ENCODE measurements at places on chromosomes 11 and 22.

DNA sequence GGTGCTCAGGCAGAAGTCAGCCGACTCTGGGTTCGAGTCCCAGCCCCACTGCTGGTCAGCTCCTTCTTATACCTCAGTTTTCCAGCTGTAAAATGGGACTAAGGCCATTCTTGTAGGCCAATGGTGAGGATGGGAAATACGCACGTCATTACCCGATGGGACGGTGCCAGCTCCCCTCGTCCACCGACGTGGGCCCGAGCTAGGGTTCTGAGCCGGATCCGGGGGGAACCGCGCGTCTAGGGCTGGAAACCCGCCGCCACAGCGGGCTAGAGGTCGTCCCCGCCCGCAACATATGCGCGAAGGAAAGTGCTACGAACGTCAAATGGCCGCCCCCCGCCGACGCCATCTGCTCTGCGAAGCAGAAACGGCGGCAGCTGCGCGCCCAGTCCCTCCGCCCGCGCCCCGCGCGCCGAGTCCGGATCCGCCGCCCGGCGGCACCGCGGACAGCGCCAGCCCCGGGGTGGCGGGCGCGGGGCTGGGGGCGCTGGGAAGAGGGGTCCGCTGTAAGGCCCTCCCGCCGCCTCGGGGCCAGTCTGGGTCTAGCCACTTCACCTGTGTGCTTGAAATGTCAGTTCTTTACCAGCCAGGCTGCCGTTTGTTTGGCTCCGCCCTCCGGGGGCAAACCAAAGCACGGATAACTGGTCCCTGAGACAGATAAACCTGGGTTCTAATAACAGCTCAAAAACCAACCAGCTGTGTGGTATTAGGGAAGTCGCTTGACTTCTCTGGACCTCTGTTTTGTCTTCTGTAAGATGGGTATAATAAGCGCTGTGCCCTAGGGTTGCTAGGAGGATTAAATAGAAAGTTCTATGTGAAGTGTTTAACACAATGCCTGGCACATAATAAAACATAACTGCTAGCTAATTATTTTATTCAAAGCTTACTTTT, 103.5 kb upstream of the RCN1 start:
- no peak for DNase-seq

DNA sequence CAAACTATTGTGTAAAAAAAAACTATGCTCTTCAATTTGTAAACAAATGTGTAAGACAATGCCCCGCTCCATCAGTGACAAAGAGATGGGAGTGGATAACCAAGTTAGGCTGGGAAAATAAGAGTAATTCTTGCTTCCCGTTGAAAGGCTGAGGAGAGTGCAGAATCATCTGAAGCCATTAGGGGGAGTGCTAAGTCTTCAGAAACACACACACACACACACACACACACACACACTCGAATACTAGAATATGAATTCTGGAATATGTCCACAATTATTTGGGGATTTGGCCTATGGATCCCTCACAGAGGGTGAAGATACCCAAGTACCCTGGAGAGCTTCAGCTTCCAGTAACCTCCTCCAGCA, 27.8 kb upstream of the ROBO3 start:
- peak; percentile 32 for DNase-seq

- peak; percentile 73 for DNase-seq
These were observed 6.2 kb downstream of the TBX1 start for GRCh38 chr22:19766511-19767426.

- peak; percentile 41 for DNase-seq
These were observed 45.6 kb downstream of the OR4D9 start for GRCh38 chr11:59556917-59557348.

- DNase-seq, result no peak
These were observed 32.5 kb downstream of the CYB5R2 start for GRCh38 chr11:7640816-7641215.

- no peak for DNase-seq
These were observed 113.9 kb downstream of the RPS6KA4 start for GRCh38 chr11:64472593-64473455.

GRCh38 chr11:57360991-57361390, 20.0 kb downstream of the PRG3 start:
- no peak for DNase-seq

- no peak for DNase-seq
These were observed 870 bp upstream of the CTTN start for GRCh38 chr11:70397336-70397982.

DNA sequence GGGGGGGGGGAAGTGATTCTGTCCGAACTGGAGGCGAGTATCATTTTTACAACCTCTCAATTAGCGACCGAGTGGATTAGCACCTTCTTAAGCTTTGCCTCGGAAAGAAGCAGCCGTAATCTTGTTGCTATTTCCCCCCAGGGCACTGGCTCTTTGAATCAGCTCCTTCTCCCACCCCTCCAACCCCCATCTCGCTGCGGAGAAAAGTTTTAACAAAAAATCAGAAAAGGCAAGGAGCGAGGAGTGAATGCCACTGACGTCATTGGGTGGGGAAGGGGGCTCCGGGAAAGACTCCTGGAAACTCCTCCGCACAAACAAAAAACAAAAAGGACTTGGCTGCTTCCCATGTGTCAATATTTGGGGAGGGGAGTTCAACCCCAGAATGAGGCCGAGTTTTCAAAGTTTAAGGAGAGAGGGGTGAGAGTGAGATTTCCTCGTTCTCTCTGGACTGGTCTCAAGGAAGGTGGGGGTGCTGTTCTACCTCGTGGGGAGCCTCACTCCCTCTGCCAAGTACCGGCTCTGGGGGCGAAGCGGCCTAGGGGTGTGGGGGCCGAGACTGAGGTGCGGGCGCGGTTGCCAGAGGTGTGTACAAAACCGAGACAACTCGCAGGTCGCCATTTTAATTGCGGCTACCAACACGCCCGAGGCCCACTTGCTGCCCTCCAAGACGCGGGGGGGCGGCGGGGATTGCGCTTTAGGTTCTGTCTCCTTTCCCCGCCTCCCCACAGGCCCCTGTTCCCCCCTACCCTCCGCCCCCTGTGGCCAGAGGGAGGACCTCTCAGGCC, 2.5 kb upstream of the PAX6 start:
- no peak for DNase-seq

DNA sequence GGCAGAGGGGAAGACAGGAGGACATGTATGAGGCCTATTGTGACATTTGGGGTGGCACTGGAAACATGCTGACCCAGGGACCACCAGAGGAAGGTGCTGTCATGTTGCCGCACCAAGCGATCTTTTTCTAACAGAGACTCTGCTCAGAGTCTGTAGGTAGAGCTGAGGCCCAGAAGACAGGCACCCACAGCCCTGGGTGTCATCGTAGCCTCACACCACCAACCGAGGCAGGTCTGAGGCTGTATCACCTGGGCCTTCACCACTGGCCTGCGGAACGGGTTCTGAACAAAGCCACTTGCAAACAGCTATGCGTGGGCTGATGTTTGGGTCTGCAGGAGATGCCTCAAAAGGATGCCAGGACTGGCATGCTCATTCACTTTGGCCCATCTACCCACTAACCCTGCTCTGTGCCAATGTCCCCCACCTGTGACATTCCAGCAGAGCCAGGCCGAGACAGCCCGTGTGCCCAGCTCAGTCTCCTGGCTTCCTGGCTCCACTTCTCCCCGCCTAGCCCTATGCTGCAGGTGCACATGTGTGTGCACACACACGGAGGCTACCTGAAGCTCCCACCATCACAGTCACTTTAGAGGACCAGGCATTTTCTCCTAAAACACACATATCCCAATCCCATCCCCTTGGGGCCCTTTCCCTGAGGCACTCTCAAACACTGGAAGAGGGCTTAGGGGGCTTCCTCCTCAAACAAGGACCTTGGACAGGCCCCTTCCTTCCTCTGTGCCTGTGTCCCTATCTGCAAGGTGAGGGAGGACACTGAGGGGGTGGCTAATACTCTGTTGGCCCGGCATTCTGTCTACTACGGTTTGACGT, 3.6 kb downstream of the TRIM29 start:
- no peak for DNase-seq

DNA sequence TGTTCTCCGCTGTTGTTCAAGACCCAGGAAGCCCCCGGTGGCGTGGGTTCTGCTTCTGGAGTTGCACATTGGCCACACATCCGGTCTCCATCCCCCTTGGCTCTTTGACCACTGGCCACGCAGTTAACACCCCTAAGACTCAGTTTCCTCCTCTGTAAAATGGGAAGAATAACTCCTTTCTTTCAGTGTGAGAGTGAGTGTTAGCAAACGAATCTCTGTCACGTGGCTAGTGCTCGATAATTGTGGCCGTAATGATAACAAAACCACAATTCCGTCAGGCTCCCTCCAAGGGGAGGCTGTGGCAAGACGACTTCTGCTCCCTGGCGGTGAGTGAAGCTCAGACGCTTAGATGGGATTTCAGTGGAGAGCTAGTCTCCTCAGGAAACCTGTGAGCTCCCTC, 315.2 kb upstream of the B3GAT1 start:
- no peak for DNase-seq
